ENCODE measurements at places on chromosomes 3 and 15.
A peak's percentile ranks its signal among the peaks of the same experiment; 100 is the strongest.

DNA sequence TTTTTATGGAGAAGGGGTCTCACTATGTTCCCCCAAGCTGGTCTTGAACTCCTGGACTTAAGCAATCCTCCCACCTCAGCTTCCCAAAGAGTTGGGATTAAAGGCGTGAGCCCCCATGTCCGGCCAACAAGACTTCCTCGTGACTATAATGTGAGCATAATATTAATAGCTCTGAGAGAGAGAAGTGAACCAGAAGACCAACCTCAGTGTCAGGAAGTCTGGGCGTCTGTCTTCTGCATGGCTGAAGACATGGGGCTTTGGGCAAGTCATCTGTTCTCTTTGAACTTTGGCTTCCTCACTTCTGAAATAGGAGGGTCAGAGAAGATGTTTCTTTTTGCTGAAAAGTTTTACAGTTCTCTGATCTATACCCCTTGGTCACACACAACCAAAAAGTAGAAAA is 92.1 kb downstream of the SLC49A4 start:
- DNase-seq, result no peak

DNA sequence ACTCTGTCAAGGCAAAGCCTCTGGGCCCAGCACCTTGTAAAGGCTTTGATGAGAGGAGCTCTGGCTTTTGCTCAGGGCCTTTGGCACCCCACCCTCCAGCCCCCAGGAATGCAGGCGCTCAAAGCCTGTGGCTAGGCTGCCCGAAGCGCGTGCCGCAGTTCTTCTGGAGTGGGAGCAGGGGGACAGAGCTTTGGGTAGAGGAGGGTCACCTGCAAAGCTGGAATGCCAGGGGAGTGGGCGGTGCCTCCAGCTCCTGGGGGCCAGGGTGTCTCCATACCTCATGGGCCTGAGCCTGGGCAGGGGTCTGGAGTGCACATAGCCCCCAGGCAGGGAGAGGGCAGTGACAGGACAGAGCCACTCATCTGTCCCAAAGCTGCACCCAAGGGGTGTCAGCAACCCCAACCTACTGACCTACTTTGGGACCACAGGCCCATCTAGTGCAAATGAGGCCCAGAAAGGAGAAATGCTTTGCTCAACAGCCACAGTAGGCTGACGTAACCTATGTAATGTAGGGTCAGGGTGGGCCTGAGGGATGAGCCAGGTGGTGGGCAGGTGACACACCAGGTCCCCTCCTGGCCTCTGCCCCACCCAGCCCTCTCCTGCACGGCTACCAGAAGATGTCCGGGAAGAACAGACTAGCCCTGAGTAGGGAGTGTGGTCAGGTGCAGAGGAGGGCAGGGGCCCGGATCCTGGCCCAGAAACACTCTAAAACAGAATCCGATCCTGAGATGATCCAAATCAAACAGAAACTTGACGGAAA is 2.2 kb upstream of the CALML4 start:
- no peak for DNase-seq

GRCh38 chr3:10377148-10377725 is 56.3 kb upstream of the SEC13 start:
- no peak for DNase-seq

DNA sequence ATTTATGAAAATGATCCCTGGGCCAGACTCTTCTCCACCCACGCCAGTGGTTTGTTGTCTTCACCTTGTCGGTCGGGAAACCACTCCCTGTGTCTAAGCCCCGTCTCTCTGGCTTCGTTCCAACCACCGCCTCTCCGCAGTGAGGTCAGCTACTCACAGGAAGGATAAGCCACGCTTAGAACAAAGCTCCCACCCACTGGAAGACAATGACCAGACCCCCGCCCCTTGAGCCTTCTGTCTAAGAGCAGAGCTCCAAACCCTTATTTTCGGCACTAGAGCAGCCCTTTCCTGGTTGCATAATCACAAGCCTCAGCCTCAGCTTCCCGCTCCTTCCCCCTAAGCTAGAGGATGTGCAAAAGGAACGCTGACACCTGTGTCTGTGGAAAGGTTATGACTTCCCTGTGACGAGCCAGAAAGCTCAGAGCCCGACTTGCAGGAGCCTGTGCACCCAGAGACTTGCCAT is 114.9 kb upstream of the MEF2A start:
- peak; percentile 68 for DNase-seq

- no peak for DNase-seq
These were observed 6.6 kb upstream of the ATP2B2 start for GRCh38 chr3:10511809-10512494.

Measured in stimulated activated CD4-positive, alpha-beta T cell treated with anti-CD3 and anti-CD28 coated beads, Interleukin-4, amount 100 ng/mL, for 24 hours (primary cell).